ENCODE measurements at places on chromosomes 4 and X.
A peak's percentile ranks its signal among the peaks of the same experiment; 100 is the strongest.

DNA sequence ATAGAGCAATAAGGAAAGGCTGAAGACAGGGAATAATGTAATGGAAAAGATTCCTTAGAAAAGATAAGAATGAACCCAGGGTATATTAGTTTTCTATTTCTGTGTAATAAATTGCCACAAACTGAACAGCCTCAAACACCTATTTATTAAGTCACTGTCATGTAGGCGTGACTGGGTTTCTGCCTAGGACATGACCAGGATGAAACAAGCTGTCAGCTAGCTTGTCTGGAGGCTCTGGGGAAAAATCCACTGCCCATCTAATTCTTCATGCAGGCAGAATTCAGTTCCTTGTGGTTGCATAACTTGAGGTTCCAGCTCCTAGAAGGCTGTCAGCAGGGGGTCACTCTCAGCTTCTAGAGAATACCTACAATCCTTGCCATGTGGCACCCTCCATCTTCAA is 277.7 kb downstream of the TMA16 start:
- no peak for DNase-seq

DNA sequence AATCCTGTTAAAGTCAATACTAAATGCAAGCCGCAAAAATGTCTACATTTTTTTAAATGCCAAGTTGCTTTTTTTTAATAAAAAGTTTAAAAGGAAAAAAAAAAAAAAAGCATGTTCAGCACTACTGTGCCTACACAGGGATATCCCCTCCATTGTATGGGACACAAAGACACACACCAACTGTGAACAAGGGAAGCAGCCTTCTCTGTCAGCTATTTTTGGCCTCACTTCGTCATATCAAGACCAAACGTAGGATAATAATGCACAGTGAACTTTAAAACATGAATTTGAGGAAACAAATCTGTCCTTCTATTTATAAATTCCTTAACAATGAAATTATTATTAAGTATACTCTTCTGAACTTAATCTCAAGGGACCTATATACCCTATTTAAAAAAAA is 4.4 kb downstream of the FBXW7 start:
- no peak for DNase-seq

GRCh38 chr4:150970685-150971151 is 44.4 kb downstream of the LRBA start:
- DNase-seq: no peak

GRCh38 chrX:55118574-55118973 is 29.8 kb downstream of the PAGE2 start:
- no peak for DNase-seq

- DNase-seq: no peak
Observed at GRCh38 chr4:182453830-182454229, 210.6 kb downstream of the TENM3 start.

GRCh38 chrX:137227151-137227550 is 193.4 kb upstream of the GPR101 start:
- no peak for DNase-seq

- no peak for DNase-seq
Observed at GRCh38 chr4:28117084-28117682, 1256.5 kb downstream of the STIM2 start.

DNA sequence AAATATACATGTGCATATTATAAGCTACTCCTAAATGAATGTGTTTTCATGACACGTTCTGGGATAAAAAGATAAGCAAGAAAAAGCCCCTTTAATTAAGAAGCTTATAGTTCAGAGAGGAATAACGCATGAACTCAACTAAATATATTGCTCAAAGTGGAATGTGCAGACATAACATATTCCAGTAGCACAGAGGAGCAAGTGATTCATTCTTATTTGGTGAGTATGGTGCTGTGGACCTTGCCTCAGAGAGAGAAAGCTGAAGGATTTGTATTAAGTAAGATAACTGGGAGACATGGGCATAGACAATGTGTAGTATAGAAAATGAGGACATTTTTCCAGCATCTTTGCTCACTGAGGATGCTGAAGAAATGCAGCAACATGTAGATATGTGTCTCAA is 76.8 kb downstream of the CFAP299 start:
- DNase-seq: no peak

DNA sequence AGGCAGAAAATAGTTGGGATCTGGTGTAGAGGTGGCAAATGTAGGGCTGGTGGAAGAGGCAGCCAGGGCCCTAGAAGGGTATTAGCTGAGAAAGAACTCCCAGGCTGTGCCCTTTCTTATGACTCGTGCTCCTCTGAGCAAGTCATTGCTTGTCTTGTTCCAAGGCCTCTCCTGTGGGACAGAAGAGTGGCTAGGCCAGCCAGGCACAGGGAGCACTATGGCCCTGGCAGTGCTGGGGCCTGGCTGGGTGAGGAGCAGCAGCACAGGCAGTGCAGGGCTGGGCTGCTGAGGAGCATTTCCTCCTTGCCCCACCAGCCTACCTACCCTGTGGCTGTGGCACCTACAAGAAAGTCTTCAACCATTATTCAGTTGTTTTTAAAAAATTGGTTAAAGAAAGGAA is 298.5 kb upstream of the NR3C2 start:
- no peak for DNase-seq

DNA sequence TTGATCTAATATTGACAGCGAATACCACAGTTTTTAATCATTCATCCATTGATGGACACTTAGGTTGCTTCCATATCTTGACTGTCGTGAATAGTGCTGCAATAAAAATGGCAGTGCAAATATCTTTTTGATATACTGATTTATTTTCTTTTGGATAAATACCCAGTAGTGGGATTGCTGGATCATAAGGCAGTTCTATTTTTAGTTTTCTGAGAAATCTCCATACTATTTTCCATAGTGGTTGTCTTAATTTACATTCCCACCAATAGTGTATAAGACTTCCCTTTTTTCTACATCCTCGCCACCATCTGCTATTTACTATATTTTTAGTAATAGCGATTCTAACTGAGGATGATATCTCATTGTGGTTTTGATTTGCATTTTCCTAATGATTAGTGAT is 100.1 kb downstream of the SMARCA1 start:
- DNase-seq: no peak

DNA sequence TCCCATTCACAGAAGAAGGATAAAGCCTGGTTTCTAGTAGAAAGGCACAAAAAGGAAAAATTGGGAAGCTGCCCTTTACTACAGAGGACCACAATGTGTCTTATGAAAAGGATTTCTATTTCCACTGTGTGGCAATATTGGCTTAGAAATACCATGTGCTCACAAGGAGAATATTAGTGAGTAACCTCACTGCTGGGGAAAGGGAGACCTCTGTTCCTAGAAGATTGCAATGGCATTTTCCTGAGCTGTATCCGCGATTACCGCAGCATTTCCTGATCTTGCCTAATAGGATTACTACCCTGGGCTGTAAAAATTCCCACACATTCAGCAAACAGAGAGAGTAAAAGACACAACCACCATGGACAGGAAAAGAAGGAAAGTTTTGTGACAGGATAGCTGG is 308.8 kb upstream of the TECRL start:
- DNase-seq: peak; percentile 1

GRCh38 chr4:11710453-11711093 is 281.9 kb upstream of the HS3ST1 start:
- DNase-seq: no peak

DNA sequence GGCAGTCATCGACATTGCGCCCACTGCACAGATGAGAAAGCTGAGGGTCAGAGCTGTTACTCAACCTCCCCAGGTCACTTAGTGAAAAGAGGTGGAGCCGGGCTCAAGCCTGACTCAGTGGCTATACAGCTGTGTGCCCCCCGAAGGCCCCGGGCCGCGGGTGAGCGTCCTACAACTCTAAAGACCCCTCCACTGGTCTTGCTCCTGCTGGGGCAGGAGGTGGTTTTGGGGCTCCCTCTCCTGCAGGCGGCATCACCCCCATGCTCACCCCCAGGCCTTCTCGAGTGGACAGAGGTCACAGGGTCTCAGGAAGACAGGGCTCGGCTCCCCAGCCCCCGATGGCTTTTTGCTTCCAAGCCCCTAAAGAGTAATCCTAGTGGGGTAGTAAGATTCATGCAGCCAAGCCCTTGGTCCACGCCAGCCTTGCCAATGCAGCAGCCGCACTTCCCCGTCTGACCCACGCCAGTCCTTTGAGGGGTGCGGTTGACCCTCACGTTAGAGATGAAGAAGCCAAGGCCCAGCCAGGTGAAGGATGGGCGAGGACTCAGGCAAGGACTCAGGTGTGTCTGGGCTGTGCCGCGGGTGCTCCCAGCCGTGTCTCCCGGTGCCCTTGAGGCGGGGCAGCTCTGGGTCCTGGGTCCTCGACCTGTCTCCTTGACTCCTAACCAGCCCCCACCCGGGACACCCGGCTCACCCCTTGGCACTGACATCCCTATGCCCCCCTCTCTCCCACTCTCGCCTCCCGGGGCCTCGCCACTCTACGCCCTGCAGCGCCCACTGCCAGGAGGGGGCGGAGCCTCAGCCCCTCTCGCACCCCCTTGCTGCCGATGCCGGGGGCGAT is 200.4 kb downstream of the AFAP1 start:
- no peak for DNase-seq

GRCh38 chr4:108270466-108271450 is 102.0 kb upstream of the LEF1 start:
- peak; percentile 81 for DNase-seq

DNA sequence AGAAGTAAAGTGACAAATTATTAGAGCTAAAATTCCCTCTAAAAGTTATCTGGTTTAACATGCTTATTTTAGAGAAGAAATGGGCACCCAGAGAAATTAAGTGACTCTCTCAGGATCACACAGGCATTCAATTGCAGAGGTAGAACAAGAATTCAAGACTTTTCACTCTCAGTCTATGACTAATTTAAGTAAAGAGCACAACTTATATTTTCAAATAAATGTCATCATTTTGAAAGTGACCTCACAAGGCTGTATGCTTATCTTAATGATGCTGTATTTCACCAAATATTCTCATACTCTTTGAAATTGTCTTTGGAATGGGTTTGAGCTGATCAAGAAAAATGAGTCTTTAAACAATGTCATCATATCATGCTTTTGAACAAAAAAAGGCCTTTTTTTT is 15.3 kb downstream of the GPR174 start:
- no peak for DNase-seq

DNA sequence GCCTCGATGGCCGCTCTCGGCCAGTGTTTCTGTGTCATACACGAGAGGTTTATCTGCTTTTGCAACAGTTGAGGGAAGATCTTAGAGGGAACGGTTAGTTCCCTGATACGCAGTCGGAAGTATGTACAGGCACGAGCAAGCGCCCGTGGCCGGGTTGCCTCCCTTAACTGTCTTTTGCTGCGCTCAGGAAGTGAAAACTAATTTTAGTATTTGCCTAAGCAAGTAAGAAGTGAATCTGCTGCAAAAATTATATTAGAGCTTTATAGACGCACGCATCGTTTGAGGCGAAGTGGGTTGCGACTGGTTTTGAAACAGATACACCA is 695 bp downstream of the MTM1 start:
- no peak for DNase-seq

DNA sequence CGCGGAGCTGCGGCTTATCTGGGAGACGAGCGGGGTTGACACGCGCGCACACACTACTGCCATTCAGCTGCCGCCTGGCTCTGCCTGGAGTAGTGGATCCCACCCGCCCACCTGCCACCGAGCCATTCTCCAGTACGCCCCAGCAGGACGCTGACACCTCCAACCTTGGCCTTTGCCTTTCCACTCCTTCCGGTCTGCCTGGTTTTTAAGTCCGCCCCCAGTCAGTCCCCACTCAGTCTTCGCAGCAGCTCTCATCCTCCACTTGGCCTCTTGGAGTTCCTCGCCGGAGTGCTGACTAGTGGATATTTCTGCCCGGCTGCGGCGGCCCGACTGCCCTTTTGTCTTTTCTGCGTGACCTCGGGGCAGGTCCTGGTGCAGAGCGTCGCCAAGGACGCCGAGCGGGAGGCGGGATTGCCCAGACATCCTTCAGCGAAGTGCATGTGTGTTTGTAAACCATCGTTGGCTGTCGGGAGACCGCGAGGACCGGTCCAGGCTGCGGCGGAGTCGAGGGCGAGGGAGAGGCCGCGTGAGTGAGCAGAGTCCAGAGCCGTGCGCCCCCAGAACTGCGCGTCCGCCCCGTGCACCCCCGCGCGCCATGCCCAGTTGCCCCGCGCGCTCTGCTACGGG is 1.1 kb downstream of the SLIT2 start:
- DNase-seq: peak; percentile 46

DNA sequence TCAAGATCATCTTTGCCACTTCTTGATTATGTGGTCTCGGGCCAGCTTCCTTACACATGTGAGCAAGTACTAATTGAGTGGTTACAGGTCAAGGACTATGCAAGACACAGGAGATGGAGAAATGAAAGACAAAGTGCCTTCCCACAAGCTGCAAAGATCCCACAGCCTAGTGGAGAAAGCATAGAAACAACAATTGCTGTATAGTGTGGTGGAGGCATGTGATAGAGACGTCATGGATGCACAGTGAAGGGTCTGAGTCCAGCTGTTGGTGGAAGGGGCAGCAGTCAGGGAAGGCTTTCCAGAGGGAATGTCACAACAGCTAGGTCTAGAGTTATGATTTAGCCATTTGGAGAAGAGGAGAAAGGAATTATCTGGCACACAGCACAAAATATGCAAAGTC is 210.6 kb downstream of the KDR start:
- DNase-seq: no peak

- DNase-seq: peak; percentile 65
Observed at GRCh38 chrX:68443155-68443868, 10.0 kb upstream of the OPHN1 start.

DNA sequence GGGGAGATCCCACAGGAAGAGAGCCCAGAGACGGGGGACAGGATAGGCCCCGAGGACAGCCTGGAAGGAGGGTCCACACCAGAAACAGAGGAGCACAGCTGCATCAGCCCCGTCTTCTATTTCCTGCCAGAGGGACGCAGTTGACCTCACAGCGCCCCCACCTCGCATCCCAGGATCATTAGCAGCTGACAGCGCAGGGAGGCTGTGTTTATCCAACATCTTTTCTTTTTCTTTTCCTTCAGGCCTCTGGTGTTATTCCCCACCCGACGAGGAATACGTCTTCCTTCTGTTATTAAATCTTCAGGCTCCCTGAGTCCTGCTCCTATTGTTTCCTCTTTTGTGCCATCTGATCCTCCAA is 75.4 kb downstream of the DCHS2 start:
- DNase-seq: peak; percentile 1

DNA sequence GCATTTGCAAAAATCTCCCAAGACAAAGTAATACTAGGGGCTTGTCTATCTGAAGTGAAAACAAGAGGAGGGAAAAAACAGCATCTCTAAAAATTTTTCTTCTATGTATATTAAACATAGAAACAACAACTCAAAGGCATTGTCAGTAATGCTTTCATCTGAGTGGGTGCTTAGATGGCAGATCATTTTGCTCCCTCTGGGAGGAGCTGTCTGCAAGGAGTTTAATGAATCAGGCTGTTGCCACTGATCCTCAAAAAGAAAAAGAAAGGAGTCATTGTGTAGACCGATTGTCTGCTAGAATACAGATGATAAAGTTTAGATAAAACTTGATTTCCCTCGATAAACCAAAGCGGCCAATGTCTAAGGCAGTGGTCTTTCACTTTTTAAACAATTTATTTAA is 49.7 kb upstream of the KLHL8 start:
- DNase-seq: peak; percentile 44

GRCh38 chr4:146550161-146550560 is 28.4 kb upstream of the SLC10A7 start:
- DNase-seq: no peak

Measured in RPMI7951 (cell line).